GM12865 (cell line): ENCODE measurements at places on chromosomes 5 and 9.

- DNase-seq = no peak
Observed at GRCh38 chr5:61811052-61811451, 479.0 kb downstream of the ZSWIM6 start.

GRCh38 chr5:1197876-1198666 lies 3.3 kb upstream of the SLC6A19 start:
- no peak for DNase-seq

DNA sequence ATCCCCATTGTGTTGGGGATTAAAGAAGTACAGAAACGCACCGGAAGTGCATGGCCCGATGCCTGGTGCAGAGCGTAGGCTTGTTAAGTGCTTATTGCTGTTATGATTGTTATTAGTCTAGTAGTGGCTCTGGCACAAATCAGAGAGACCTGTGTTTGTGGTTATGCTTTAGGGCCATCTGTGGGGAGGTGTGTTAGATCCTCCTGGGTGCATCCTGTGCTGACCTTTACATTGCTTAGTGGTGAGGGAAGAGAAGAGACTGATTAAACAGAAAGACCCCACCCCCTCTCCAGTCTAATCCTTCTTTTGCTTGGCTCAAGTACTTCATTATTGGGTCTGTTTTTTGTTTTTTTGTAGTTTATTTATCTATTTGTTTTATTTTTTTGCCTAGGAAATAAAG lies 112.7 kb upstream of the SPRY4 start:
- DNase-seq = no peak

DNA sequence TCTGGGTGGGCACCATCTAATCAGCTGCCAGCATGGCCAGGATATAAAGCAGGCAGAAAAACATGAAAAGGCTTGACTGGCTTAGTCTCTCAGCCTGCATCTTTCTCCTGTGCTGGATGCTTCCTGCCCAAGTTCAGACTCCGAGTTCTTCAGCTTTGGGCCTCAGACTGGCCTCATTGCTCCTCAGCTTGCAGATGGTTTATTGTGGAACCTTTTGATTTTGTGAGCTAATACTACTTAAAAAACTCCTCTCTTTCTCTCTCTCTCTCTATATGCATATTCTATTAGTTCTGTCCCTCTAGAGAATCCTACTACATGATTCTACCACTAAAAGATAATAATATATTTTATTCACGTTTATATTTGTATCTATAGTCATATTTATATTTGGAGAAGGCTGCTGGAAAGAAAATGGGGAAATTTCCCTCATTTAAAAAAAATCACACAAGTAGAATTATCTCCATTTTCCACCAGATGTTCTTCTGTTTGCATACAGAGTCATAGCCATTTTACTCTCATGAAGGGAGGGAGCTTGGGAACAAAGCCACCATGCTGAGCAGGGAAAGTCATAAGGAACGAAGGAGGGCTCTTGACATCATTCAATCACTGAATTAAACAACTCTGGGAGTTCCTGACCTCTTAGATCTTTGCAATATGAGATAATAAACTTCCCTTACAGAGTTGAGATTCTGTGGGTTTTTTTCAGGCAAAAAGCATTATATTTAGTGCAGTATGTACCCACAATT lies 1137.4 kb upstream of the CDH18 start:
- no peak for DNase-seq

- no peak for DNase-seq
Observed at GRCh38 chr5:172388246-172388733, 66.0 kb downstream of the SH3PXD2B start.

- no peak for DNase-seq
Observed at GRCh38 chr9:111961575-111961974, 65.0 kb downstream of the UGCG start.

DNA sequence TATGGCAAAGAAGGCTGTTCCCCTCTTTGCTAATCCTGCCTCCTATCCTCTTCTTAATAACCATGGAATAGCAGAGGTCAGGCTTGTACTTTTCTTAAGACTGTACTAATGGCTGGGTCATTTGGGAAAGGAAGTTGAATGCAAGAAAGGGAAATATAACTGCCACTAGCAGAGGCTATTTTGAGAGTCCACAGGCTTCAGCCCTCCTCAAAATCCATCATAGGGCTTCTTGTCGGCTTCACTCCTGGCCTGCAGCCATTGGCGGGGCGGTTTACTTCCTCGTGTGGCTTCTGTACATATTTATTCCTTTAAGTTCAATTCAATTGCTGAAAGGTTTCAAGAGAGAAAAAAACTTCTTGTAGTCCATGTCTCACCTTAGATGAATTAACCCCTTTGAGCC lies 2.8 kb upstream of the PARP8 start:
- DNase-seq = no peak

GRCh38 chr5:139836469-139837208 lies 41.0 kb downstream of the PSD2 start:
- no peak for DNase-seq

DNA sequence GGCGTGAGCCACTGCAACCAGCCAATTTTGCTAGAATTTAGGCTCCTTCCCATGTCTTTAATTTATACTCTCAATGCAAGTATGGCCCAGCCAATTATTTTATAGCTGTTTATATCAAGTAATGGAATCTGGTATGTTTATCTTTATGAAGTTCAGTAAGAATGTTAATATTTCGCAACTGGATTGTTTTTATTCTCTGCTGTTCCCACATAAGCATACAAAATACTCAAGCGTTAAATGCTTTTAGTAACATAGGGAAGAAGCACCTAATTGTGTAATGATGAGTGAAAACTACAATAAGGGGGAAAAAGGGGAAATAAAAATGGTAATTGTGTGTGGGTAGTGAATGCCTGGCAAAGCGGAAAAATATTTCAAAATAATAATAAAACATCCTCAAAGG lies 21.3 kb downstream of the PWWP2A start:
- no peak for DNase-seq

DNA sequence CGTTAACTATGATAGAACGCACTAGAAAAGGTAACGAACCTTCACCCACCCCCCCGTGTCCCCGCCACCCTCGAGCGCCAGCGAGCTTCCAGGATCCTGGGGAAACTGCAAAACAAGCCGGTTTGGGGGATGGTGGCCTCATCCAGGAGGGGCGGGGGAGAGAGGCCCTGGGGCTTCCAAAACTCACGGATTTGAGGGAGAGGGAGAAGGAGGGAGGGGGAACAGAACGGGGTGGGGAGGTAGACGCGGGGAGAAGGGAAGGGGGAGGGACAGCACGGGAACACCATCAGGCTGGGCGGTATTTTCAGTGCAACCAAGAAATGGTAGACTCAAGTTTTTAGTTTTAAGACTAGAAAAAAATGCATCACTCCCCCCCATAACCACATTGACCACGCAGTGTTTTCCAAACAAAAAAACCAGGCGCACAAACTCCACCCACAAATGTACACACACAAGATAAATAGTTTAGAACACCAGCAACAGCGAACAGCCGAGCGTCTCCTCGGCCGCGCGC lies 1.4 kb downstream of the NRARP start:
- DNase-seq = no peak

DNA sequence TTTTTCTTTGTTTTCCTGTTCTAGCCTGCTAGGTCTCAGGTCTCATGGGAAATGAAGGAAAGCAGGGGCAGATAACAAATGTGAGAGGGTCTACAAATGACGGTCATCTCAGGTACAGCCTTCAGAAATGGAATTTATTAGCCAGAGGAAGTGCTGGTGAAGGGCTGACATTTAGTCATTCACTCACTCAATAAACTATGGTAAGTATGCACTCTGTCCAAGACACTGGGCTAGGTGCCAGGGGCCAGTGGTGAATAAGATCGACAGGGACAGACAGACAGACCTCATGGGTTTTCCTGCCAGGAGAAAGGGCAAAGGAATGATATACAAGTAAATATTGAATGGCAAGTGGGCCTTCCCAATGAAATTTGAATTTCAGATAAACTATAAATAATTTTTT lies 6.3 kb downstream of the PDE6A start:
- DNase-seq = no peak

DNA sequence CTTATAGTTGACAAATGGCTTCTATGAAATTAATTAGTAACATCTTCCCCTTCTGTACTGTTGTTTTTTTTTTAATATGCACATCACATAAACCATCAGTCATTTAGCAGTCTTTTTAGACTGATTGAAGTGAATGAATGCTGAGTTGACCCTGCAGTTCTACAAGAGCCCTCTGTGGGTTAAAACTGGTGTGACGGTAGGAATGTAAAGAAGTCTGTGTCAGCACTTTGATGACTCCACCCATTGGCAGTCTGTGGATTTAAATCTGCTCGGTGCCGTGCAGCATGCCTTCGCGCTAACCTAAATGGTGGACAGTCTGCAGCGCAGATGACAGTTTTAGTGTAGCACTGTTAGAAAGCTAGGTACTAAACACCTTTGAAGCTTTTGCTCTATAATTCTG lies 3.1 kb downstream of the GTF3C4 start:
- peak; percentile 21 for DNase-seq

GRCh38 chr5:11946317-11946716 lies 42.1 kb upstream of the CTNND2 start:
- DNase-seq = no peak
